CD4-positive, alpha-beta memory T cell (primary cell): ENCODE measurements at places on chromosomes 6 and 20. TPM values are rescaled to one million over a fixed set of nuclear protein-coding genes. Genes with fewer than 3 reads are reported as not detected.

Gene SYCP2
- 4.0 TPM for total RNA-seq

Gene HTR1E
- not detected for total RNA-seq

Gene ZBP1
- 25.2 TPM for total RNA-seq

Gene TULP1
- total RNA-seq = not detected

Gene RIPOR2
- 432 TPM for total RNA-seq

Gene ELOVL4
- 3.0 TPM for total RNA-seq

Gene ANKRD66
- total RNA-seq = not detected

Gene DACT2
- total RNA-seq = not detected

Gene PARD6B
- total RNA-seq = 12.7 TPM

Gene ID1
- total RNA-seq = 0.50 TPM

Gene NOTCH4
- total RNA-seq = 1.2 TPM

Gene RPP21
- 51.6 TPM for total RNA-seq

Gene C20orf141
- total RNA-seq = not detected

Gene HECA
- total RNA-seq = 154 TPM
